ENCODE measurements at places on chromosomes 16 and 17.

- no peak for DNase-seq
These were observed 1.9 kb upstream of the ITGAL start for GRCh38 chr16:30470632-30470995.

DNA sequence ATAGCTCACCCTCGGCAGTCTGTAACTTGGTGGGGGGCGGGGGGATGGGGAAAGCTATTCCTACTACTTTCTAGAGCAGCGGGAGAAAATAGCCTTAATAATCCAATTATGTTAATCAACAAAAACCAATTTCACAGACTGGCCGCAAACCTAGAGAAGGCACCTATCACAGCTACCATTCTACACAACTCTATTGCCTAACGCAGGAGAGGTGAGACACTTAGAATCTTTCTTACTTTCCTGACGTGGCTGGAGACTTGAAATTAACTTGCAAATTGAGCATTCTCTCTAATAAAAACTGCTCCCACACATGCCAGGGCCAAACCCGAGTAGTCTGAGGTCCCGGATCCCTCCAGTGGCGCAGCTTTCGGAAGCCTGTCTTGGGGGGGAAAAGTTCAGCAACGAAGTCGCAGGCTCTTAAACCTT lies 794 bp downstream of the SMG6 start:
- no peak for DNase-seq

DNA sequence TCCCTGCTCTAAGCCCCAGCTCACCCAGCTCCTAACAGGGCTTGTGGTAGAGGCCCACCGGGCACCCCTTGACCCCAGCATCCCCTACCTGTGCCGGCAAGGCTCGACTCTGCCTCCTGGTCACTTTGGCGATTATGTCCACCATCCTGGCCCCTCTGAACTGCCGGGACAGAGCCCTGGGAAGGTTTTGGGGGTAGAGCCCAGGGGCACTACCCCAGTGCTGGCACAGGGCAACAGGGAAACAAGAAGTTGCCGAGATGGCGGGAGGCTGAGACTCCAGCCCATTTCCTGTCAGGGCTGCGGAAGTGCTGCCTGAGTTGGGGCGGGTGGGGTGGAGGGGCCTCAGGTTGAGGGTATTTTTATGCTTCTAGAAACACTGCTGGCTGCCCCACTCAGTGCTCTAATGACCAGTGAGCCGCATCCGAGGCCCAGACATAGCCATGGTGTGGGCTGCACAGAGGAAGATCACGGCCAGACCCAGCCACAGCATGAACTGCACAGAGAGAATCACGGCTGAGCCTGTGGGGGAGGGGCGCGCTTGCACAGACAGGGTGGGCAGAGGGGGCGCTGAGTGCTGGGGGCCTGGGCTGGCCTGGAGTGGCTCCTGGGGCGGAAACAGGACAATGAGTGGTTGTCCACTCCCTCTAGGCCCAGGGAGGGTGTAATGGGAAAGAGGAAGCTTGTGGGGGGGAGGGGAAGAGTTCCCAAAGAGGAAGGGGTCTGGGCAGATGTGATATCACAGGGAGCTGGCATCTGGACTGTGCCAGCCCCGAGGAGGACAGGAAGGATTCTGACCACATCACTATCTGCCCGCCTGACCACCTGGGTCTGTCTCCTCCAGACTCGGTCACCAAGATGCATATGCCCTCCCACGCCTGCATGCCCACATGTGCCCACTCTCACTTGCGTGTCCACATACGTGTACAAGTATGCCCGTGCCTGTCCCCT lies 22.3 kb downstream of the ARHGAP27 start:
- peak; percentile 55 for DNase-seq

GRCh38 chr17:7887038-7887481 lies 1.5 kb upstream of the CHD3 start:
- DNase-seq: no peak

Measured in activated effector memory CD4-positive, alpha-beta T cell treated with Interleukin-2 at 50 U/mL for 16 hours (primary cell).